EH (cell line): ENCODE measurements at places on chromosomes 2 and 18.
A peak's percentile ranks its signal among the peaks of the same experiment; 100 is the strongest.

DNA sequence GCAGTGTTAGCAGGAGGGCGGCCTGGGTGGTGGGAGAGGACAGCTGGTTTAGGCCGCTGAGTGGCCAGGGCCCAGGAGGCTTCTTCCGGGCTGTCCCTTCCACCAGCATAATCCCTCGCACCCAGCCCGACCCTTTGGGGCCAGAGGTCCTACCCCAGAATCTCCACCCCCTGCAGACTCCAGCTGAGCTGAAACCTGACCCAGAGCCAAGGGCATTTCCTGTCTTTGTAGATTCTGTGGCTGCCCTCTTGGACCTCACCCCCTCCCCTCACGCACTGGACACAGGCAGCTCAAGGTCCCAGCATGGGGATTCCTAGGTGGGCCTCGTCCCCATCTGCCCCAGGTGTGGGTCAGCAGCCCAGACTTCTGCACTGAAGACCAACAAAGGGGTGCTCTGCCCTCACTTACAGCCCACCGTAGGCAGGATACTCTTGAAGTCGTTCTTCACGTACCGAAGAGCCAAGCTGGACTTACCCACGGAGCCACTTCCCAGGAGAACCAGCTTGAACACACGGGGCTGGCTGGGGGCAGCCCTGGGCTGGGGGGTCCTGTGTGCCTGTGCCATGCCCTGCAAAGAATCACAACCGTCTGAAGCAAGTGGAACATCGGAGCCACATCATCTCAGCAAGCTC is 4.8 kb downstream of the RAB17 start:
- no peak for DNase-seq

GRCh38 chr2:226303707-226304106 is 495.9 kb downstream of the IRS1 start:
- DNase-seq: no peak

- DNase-seq: peak; percentile 70
These were observed 19.6 kb upstream of the RPIA start for GRCh38 chr2:88671786-88672427.

GRCh38 chr18:3262234-3263131 is 550 bp downstream of the MYL12B start:
- peak; percentile 49 for DNase-seq

- DNase-seq: no peak
These were observed 87.7 kb downstream of the SPRED2 start for GRCh38 chr2:65344689-65345088.

DNA sequence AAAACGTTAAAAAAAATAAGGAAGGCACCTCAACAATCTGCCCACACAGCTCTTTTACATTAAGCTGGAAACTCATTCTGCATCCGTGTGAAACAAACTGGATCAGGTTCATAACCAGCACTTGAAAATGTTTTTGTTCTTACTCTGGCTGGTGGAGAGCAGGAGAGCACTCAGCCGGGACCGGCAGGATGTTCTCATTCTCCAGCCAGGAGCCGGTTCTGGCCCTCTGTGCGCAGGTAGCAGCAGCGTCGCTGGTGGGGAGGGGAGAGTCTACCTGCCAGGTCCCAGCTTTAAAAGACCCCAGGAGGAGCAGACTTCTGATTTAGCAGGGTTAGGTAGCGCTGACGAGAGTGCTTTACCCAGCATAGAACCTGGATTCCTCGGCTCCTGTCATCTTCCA is 834.9 kb upstream of the SALL3 start:
- no peak for DNase-seq

- no peak for DNase-seq
These were observed 139.3 kb upstream of the CTNNA2 start for GRCh38 chr2:79373358-79374130.

DNA sequence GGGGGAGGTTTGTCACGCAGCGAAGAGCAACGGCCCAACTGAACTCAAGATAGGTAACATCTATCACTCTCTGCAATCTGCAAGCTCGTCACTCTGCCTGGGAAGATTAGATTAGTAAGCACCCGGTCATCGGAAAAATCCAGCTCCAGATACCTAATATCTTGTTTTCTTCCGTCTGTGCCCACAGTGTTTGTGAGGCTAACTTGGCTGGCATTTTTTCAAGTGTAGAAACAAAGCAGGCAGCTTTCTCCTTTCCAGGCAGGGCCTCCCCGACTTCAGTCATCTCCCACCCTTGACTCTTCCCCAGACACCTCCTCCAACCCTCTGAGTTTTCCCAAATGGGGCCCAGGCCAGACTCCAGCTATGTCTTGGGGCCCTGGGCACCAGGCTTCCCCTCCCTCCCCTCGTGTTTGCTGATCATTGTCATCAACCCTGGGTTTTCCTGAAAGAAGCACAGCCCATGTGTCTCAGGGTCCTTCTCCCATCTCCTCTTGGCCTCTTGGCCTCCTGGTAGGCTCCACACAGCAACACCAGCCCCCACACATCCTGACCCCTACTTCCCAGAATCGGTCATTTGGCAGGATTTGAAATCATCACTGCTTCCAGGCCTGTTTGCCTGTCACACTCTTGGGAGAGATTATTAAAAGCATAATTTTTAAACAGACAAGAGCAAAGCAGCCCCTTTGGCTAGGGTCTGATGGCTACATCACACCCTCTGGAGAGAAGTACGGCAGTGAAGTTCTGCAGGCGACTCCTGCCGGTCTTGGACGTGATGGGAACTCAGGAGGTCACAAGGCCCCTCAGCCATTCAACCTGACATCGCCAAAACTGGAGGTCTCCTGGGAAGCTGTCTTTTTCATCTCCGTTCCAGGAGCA is 144.9 kb upstream of the ID2 start:
- no peak for DNase-seq

GRCh38 chr18:23838233-23838632 is 149.0 kb downstream of the LAMA3 start:
- DNase-seq: no peak

GRCh38 chr18:50410008-50410407 is 35.2 kb downstream of the SKA1 start:
- peak; percentile 3 for DNase-seq

DNA sequence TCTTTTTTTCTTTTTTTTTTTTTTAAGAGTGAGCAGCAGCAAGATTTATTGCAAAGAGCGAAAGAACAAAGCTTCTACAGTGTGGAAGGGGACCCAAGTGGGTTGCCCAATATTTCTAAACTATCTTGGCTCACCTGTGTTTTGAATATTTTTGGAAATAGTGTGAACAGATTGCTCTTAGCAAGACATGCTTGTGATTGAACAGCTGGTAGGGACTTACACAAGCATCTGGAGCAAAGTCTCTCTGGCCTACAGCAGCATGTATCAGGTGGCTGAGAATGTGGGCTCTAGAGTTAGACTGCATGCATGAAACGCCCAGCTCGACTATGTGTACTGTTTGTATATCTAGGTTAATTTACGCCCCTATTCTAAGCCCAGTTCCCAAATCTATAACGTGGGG is 40.3 kb upstream of the FBXO11 start:
- DNase-seq: no peak

- no peak for DNase-seq
These were observed 33.2 kb upstream of the RAPGEF4 start for GRCh38 chr2:172702451-172702850.

GRCh38 chr2:189164746-189165145 is 14.8 kb downstream of the COL5A2 start:
- peak; percentile 74 for DNase-seq
